ENCODE measurements at places on chromosomes 7 and 10.

- DNase-seq = no peak
Measured at GRCh38 chr10:63534723-63535122, 13.5 kb downstream of the REEP3 start.

- no peak for DNase-seq
Measured at GRCh38 chr10:97005349-97005748, 173.3 kb downstream of the LCOR start.

GRCh38 chr10:75956624-75957023 lies 525.2 kb downstream of the LRMDA start:
- DNase-seq = no peak

DNA sequence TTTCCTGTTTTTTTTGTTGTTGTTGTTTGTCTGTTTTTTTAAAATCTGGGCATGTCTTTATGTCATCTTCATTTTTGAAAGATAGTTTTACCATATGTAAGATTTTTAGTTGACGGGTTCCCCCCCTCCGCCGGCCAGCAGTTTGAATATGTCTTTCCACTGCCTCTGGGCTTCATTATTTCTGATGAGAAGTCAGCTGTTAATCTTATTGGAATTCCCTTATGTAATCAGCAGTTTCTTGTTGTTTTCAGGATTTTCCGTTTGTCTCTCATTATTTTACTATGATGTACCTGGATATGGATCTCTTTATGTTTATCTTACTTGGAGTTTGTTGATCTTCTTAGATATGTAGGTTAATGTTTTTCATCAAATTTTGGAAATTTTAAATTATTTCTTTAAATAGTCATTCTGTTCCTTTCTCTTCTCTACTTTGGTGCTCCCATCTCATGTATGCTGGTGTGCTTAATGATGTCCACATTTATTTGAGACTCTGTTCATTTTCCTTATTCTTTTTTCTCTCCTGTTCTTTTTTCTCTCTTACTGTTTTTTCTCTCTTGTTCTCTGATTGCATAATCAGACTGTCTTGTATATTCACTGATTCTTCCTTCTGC lies 9.7 kb downstream of the EXOC6 start:
- DNase-seq = no peak

- no peak for DNase-seq
Measured at GRCh38 chr7:26379711-26380110, 88.0 kb downstream of the SNX10 start.

DNA sequence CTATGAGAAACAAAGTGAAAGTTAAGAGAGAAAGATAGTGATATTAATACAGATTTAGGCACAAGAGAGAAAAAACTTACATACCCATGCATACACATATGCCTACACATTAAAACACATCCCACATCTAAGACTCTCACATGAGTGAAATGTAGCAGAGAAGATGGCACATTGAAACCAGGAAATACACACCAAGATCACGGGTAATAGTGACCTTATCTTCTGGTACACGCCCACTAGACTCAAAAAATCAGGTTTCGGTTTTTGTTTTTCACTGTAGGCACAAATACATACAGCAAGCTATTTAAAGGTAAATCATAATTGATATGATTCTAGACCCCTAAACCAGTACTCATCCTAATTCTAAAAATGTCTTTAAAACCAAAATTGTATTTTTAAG lies 225.2 kb upstream of the TAC1 start:
- DNase-seq = no peak

GRCh38 chr7:115559877-115560276 lies 470.7 kb downstream of the TFEC start:
- no peak for DNase-seq

- DNase-seq = no peak
Measured at GRCh38 chr7:150931199-150931869, 46.8 kb downstream of the KCNH2 start.

- DNase-seq = no peak
Measured at GRCh38 chr7:156778201-156778600, 114.8 kb downstream of the LMBR1 start.

- DNase-seq = no peak
Measured at GRCh38 chr7:47537716-47538675, 43.9 kb downstream of the TNS3 start.

DNA sequence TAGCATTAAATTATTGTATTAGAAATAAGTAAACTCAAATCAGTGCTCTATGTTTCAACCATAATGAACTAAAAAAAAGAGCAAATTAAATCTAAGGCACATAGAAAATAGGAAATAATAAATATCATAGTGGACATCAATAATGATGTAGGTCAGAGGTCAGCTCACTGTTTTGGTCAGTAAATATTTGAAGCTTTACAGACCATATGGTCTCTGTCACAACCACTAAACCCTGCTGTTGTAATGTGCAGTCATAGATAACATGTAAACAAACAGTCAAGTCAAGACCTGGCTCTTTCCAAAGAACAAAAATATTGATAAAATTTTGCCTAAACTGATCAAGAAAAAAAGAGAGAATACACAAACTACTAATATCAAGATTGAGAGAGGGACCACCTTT lies 615.0 kb downstream of the SH2D4B start:
- no peak for DNase-seq

- no peak for DNase-seq
Measured at GRCh38 chr7:46507560-46507959, 586.5 kb upstream of the IGFBP3 start.

DNA sequence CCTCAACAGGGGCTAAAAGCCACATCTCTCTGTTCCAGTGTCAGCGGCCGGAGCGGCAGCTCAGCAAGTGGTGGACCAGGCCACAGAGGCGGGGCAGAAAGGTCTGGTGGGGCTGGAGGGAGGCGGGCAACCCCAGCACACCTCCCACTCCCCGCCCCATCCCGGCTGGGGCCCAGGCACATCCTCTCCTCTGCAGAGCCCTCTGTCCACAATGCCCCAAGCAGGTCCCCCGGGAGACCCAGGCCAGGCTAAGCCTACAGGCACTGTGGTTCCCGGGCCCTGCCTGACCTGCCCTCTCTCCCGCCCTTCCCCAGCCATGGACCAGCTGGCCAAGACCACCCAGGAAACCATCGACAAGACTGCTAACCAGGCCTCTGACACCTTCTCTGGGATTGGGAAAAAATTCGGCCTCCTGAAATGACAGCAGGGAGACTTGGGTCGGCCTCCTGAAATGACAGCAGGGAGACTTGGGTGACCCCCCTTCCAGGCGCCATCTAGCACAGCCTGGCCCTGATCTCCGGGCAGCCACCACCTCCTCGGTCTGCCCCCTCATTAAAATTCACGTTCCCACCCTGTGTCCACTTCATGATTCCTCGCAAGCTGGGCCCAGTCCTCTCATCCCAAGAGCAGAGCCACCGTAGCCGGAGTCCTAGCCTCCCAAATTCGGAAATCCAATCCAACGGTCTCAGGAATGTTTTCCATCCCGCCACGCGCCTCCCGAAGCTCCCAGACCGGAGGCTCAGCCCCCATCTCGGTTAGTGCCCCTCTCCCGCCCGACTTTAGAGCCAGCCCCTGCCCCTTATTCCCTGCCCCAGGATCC lies 2.1 kb downstream of the ADIRF start:
- no peak for DNase-seq

DNA sequence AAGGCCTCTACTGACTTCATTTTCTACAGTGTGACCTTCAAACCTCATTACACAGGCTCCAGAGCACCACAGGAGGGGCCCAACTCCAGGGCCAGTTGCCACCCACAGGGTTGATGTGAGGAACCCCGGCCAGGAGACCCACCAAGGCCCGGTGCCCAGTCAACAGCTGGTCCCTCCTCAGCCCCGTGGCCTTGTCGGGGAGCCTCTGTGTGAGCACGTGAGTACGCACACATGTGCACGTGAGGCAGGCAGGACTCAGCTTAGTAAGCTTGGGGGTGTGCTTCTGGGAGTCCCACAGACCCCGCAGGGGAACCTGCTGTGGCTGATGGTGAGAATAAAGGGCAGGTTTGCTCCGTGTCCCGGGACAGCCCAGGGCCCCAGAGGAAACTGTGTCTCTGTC lies 104.5 kb downstream of the VIPR2 start:
- no peak for DNase-seq

DNA sequence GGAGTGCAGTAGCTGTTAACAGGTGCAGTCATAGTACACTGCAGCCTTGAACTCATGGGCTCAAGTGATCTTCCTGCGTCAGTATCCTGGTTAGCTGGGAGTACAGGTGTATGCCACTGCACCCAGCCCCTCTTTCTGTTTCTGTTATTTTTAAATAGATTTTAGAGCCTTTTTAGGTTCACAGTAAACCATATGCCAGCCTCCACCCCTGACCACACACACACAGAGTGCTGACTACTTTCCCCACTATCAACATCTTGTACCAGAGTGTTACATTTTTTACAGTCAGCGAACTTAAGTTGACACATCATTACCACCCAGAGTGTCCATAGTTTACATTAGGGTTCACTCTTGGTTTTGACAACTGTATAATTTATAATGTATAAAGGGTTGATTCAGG lies 32.1 kb downstream of the MARCHF5 start:
- no peak for DNase-seq

- no peak for DNase-seq
Measured at GRCh38 chr7:69844264-69844868, 246.1 kb downstream of the AUTS2 start.

DNA sequence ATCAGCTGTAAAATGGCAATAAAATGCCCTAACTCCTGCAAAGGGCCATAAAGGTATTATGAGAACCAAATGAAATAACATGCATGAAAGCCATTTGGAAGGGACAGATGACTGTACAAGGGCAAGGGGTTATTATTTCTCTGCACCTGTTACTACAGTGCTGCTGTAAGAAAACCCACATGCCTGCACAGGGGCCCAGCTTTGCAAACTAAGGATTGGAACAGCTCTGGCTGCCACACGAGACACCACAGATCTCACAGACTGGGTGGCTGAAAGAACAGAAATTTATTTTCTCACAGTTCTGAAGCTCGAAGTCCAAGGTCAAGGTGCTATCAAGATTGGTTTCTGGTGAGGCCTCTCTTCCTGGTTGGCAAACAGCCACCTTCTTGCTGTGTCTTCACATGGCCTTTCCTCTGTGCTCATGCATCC lies 409.0 kb upstream of the NRP1 start:
- no peak for DNase-seq

GRCh38 chr10:34789966-34790506 lies 25.1 kb downstream of the PARD3 start:
- DNase-seq = no peak

DNA sequence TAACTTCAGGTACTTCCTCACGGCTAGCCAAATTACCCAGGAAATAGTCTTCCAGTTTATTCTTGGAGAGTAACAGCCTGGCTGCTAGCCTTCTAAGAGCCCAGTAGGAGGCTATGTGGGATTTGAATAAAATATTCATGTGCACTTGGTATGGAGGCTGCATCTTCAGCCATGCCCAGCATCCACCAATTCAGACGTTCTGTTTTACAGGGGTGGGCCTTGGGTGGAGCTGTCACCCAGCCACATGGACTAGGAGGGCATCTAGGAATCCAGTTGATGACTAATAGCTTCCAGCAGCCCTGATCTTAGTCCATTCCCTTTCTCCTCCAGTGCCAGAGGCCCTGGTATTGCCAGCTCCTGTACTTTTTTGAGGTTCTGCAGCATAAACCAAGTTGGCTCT lies 66.3 kb upstream of the ZRANB1 start:
- no peak for DNase-seq

GRCh38 chr10:93867525-93867924 lies 26.3 kb upstream of the SLC35G1 start:
- DNase-seq = no peak

GRCh38 chr10:92238054-92238585 lies 52.8 kb downstream of the CPEB3 start:
- no peak for DNase-seq

DNA sequence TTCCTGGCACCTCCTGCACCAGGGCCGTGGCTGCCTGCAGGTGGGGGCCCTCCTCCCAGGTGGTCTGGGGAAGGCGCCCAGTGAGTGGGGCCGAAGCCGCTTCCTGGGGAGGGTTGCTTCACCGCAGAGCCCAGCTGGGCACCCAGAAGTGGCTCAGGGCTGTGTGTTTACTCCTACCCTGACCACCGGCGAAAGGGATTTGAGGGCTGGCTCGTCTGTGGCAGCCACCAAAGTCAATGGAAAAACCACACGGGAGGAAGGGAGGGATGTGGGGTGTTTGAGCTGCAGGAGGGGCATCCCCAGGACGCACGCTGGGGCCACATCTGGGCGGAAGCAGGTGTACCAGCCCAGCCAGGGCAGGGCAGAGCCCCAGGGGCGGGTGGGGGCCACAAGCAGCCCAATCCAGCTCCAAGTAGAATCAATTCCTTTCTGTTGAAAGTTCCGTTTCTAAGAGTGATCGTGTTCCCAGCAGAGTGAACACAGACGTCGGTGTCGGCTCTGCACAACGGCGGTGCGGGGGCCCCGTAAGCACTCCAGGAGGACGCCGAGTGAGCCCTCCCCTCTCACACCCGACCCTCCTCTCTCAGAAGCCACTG lies 69.9 kb downstream of the FOXL3 start:
- no peak for DNase-seq

- DNase-seq = no peak
Measured at GRCh38 chr10:102113261-102113955, 6.8 kb downstream of the LDB1 start.

DNA sequence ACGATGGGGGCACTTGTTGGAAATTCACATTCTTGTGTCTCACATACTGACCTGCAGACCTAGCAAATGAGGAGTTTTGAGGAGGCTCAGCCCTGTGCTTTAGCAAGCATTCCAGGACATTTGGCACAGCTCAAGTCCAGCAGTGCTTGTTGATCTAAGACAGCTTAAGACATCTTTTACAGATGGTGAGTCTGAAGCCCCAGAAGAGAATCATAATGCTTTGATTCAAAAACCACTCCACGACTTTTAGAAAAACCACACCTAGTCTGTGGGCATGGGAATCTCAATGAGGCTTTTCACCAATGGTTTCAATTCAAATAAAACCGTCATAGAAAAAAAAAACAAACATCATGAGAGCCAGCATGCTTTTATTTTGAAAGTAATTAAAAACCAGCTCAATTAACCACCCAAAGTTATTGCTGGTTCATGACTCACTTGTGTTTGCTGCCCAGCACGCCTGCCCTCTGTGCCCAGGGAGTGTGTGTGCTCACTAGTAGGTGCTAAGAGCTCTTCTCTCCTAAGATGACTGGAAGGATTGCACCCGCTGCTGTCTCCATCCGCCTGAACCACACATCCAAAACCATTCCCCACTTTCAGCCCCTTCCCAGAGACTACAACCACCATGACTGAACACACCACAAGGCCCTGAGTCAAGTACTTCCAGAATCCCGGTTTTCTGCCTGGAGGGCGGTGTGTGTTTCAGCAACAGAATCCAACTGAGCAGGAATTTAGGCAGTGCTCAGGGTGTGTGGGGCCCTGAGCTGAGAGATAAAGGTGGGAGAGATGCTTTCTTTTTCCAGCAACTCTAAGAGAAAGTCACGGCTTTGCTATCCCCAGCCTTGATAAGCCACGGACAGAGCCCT lies 130.2 kb upstream of the ADAM12 start:
- DNase-seq = no peak

All from NCI-H774 (cell line).